CD4-positive, alpha-beta T cell treated with Interleukin-1 beta for 1 hour (primary cell): ENCODE measurements at places on chromosomes 3 and 15.
A peak's percentile ranks its signal among the peaks of the same experiment; 100 is the strongest.

DNA sequence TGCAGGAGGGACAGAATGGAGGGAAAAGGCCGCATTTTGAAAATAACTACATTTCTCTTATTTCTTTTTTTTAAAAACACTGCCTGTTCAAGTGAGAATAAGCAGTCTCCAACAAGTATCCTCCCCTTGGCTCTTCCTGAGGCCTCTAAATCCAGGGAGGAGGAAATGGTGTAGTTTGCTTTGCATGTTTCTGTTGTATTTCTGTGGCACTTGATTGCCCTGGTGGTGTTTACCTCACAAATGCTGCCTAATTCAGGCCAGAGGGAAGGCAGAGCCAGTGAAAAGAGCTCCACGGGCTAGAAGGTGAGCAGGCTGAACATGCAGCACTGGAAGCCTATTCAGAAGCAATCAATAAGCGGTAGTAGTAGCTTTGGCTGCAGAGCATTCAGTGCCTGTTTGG lies 149.3 kb upstream of the ATP11B start:
- DNase-seq: no peak

- no peak for DNase-seq
Measured at GRCh38 chr3:95721938-95722337, 1092.5 kb upstream of the EPHA6 start.

DNA sequence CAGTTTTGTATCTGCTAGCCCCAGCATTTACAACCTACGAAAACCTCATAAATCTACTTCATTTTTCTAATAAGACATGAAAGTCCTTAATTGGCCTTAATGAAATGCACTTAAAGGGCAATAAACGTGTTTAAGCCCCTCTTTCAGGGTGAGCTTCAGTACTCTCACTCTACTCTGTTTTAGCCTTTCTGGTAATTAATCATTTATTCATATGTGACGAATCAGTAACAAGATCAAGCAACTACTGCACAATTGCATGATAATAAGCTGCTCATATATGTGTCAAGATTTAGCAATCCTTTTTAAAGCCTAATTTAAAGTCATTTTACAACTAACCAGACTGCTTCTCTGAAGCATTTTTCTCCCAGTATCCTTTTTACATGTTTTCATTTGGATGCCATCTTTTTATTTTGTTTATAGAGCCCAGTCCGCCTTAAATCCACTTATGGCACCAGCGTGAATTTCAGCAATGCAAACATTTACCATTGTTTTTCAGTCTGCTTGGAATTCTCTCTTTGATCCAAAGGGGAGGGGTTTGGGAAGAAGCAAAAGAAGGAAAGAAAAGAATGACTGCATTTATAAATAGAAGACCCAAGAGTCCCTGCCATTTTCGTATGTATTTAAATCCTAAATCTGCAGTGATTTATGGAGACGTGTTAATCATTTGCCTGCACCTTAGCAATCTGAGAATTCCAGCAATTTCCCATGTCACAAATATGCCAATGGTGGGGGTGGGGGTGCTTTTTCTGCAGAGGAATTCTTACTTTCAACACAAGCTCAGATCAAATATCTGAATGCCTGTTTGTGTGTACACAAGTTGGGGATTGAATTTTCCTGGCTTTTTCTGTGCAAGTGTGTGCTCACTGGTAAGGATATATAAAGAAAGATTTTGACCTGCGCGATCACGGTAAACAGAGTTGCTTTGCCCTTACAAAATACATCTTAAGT lies 230.8 kb upstream of the TBC1D5 start:
- no peak for DNase-seq

DNA sequence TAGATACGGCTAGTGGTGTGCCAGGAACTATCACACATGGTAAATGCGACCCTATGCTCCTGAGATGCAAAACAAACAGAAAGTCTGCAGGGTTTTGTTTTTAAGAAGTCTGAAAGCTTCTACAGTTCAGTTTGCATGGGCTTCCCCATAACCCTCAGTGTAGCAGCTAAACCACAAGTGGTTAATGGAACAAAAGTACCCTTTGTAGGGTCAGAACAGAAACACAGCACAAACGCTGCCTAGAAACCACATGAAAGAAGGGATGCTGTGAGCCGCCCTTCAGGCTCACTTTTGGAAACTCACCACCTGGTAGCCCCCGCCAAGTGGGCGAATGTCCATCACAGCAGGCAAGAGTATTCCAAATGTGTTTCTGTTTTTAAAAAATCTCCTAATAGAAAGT lies 46.2 kb downstream of the CTDSPL start:
- DNase-seq: peak; percentile 6

GRCh38 chr3:154972951-154973350 lies 107.2 kb upstream of the MME start:
- no peak for DNase-seq

GRCh38 chr3:2099779-2100191 lies 1.1 kb downstream of the CNTN4 start:
- no peak for DNase-seq

GRCh38 chr15:59993950-59994401 lies 10.1 kb upstream of the FOXB1 start:
- no peak for DNase-seq

GRCh38 chr3:55160241-55160983 lies 232.6 kb upstream of the LRTM1 start:
- DNase-seq: no peak

DNA sequence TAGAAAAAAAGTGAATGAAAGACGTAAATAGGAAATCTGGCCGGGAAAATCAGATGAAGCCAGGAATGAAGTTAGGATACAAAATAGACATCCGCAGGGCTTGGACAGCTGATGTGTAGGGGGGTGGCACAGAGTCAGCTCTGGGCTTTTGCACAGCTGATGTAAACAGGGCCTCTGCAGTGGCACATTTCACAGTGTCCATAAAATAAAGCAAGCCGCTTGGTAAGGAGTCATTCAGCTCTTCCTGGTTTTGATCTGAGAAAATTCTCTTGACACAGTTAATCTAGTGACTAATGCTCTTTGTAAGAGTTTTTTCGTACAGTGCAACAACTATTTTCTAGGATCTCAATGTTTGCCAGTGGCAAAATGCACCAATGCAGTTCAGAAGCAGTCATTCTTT lies 153.3 kb downstream of the USP13 start:
- no peak for DNase-seq

DNA sequence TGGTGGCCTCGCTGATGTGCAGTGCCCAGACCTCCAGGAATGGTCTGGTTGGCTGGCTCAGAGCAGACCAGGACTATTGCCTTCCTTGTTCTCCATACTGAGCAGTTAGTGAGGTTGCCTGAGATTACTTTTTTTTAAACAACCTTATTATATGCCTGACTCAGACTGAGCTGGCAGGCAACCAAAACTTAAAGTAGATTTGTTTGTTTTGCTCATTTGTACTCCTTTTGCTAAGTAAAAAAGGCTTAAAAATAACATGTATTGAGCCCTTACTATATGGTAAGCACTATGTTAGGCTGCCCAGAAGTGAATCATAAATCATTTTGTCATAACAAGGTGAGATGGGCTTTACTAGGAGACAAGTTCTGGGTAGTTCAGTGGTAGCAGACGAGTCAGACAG lies 92.4 kb downstream of the GHSR start:
- DNase-seq: no peak

- no peak for DNase-seq
Measured at GRCh38 chr3:161475905-161476304, 20.7 kb upstream of the OTOL1 start.
